ENCODE measurements at places on chromosomes 4 and X.
A peak's percentile ranks its signal among the peaks of the same experiment; 100 is the strongest.

- DNase-seq, result no peak
Measured at GRCh38 chr4:76060506-76060905, 14.0 kb upstream of the ART3 start.

GRCh38 chrX:16436348-16437188 lies 213.4 kb upstream of the S100G start:
- DNase-seq, result peak; percentile 72

GRCh38 chr4:80199947-80200346 lies 2.6 kb downstream of the PRDM8 start:
- DNase-seq, result no peak

- no peak for DNase-seq
Measured at GRCh38 chr4:88573276-88573980, 18.9 kb upstream of the HERC3 start.

GRCh38 chr4:159021597-159022385 lies 81.1 kb upstream of the RAPGEF2 start:
- DNase-seq, result no peak
